GM04503 (cell line): ENCODE measurements at places on chromosomes 5 and 9.

DNA sequence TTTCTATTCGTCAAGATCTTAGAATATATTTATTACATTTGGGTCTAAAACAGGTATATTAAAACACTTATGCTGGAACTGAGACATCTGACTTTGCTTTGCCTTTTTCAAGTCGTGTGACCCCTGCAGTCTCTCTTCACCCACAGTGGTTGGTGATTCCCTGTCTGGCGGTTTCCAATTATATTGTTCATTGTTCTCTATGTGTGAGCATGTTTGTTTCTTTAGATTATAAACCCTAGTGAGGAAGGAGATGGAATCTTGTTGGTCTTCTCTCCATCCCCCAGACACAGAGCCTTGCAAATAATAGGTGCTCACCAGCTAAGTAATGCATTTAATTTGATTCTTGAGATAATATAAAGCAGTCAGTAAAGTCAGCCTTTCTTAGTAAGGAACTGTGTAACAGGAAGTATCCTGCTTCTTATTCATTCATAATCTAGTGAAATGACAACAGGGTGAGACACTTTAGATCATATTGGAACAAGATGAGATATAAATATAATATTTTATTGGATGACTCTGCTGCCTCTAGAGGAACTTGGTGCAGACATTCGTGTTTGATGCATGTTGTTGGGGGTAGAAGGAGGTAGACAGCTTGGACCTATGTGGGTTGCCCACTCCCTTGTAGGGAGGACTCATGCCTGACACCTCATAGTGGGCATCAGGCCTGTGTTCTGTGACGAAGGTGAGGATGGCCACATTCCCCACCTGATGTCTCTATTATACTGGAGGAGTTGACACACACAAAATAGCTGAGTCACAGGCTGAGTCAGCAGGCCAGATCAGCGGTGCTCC, 88.1 kb downstream of the FGF1 start:
- DNase-seq: peak; percentile 55

DNA sequence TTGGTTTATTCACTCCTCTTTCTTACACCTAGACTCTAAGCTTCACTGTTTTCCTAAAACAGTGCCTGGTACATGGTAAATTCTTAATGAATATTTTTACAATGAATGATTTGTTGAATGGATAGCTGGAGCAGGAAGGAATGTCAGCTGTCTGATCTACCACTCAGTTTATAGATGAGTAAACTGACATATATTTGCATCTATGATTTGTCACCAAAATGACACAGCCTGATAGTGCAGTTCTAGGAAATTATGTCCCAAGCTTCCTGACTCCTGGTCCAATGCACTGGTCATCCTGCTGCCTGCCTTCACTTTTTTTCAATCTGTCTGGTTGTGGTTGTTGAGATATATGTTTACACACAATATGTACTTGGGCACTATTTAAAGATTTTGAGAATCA, 651.7 kb upstream of the WWC1 start:
- no peak for DNase-seq

DNA sequence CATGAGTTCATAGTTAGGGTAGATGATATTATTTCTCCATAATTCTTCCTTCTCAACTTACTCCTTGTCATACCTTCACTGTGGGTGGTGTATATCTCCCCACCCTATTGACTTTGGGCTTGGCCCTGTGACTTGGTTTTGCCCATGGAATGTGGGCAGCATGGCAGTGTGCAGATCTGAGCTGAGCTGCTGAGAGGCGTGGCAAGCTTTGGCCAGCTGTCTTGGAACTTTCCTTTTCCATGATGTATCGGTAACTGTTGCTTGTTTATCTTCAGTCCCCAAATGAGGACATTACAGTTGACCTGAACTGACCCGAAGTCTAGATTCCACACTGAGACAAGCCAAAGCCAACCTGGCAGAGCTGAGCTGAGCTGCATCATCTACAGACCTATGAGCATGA, 70.4 kb downstream of the RALGPS1 start:
- DNase-seq: no peak

- no peak for DNase-seq
Observed at GRCh38 chr9:98973171-98973570, 29.5 kb downstream of the COL15A1 start.

GRCh38 chr9:133158695-133159094, 5.0 kb downstream of the GBGT1 start:
- DNase-seq: no peak

GRCh38 chr5:151295138-151295537, 8.4 kb downstream of the SLC36A3 start:
- DNase-seq: no peak

GRCh38 chr9:124906966-124907365, 33.9 kb downstream of the GOLGA1 start:
- no peak for DNase-seq

- DNase-seq: no peak
Observed at GRCh38 chr5:124869426-124870033, 123.1 kb upstream of the ZNF608 start.

DNA sequence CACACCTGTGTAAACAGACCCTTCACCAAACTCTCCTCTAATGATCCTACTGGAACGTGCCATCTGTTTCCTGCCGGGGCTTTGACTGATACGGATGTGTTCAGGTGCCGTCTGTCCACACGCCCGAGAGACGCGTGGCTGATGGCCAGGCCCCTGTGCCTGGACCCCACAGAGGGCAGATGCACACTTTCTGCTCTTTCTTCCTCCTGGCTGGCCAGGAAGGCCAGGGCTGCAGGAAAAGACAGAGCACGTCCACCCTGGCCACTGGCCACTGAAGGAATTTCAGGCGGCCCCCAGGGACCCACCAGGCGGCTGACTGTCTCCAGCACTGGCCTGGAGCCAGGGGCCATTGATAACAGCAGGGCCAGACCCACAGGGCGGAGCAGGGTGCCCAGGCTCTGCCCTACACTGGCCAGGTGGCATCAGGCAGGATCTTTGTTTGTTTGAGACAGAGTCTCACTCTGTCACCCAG, 3.6 kb upstream of the ENG start:
- DNase-seq: no peak

GRCh38 chr9:75644649-75645048, 245.8 kb upstream of the PCSK5 start:
- no peak for DNase-seq

- DNase-seq: peak; percentile 22
Observed at GRCh38 chr5:118791926-118792734, 196.2 kb downstream of the DTWD2 start.

DNA sequence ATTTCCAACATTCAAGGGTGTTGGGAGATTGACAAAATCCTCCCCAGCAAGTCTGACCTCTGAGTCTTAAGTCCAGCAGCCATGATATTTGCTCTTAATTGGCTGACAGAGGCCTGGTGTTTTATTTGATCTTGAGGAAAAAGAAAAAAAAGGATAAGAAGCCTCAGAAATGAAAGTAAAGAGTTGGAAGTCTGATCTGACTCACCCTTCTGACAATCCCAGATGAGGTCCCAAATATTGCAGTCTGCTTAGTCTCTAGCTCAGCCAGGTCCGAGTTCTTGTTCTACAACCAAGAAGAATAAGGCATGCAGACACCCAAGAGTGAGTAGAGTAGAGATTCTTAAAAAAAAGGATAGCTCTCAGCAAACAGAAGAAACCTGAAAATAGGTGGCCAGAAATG, 632.5 kb upstream of the ST8SIA4 start:
- DNase-seq: no peak

GRCh38 chr9:534886-535285, 306.6 kb upstream of the DMRT1 start:
- DNase-seq: no peak

DNA sequence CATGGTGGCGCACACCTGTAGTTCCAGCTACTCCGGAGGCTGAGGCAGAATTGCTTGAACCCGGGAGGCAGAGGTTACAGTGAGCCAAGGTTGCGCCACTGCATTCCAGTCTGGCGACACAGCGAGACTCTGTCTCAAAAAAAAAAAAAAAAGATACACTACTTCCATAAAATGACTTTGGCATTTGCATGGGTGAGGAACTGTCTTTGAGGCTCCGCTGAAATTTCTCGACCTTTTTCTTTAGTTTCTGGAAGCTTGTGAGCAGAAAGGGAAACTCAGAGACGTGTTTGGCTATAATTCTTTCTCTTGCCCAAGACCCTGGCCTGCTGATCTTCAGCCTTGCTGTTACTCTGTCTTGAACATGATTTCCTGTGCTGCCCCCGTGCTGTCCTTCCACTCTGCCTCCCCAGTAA, 37.3 kb downstream of the SPIN1 start:
- no peak for DNase-seq

DNA sequence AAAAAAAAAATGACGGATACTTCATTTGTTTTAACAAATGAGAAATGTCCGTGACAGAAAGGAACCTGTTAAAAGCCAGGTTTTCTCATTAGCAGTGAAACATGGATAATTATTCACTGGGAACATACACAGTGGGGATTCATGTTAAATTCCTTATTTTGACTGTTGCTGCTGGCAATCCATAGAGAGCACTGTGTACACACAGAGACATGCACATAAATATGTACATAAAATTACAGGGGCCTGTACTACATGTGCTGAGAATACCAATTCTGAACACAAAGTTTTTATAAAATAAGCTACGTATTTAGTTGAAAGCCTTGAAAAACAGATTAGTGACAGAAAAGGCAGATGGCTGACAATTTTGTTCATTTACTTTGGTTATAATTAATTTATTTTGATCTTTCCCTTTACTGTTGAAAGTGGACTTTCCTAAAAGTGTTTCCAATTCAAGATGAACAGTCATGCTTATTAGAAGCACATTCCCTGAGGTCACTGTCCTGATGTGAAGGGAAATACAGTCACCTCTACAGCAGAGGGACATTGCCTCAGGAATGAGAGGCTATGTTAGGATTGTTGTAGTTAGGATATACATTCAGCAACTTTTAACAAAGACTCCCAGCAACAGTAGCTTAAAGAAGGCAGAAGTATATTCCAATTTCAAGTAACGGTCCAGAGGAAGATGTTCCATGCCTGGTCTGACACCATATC, 166.7 kb downstream of the SAXO1 start:
- DNase-seq: no peak

GRCh38 chr5:127936439-127936972, 147.1 kb upstream of the SLC12A2 start:
- no peak for DNase-seq

GRCh38 chr5:138736293-138736692, 16.9 kb upstream of the CTNNA1 start:
- DNase-seq: no peak

DNA sequence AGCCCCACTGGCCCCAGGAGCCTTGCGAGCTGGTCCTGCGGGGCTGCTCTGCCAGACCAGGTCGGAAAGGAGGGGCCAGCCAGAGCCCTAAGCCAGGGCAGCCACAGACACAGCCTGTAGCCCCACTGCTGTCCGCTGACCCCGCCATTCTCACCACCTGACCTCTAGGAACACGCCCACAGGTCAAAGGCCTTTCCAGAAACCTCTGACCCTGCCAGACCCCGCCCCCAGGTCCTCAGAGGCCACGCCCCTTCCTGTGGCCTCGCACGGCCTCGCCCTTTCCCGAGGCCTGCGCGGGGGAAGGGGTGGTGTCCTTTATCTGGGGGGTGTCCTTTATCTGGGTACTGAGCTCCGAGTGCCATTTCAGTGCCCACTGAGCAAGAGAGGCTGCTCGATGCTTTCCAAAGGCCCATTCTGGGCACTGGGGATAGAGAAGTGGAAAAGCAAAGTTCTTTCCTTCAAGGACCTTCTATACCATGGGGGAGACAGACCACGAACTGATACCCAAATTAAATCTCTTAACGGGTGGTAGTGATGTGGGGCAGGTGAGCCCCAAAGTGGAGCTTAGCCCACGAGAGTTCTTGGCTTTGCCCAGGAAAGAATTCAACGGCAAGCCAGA, 46.5 kb downstream of the P4HA2 start:
- no peak for DNase-seq

- DNase-seq: no peak
Observed at GRCh38 chr9:79592726-79593493, 21.1 kb downstream of the TLE4 start.

GRCh38 chr9:19720377-19720776, 68.5 kb downstream of the SLC24A2 start:
- DNase-seq: no peak
